ENCODE measurements at places on chromosomes 11 and 22. TPM values are rescaled to one million over a fixed set of nuclear protein-coding genes. Genes with fewer than 3 reads are reported as not detected.
A peak's percentile ranks its signal among the peaks of the same experiment; 100 is the strongest.

The TUT1 gene
- total RNA-seq = 12.3 TPM

DNA sequence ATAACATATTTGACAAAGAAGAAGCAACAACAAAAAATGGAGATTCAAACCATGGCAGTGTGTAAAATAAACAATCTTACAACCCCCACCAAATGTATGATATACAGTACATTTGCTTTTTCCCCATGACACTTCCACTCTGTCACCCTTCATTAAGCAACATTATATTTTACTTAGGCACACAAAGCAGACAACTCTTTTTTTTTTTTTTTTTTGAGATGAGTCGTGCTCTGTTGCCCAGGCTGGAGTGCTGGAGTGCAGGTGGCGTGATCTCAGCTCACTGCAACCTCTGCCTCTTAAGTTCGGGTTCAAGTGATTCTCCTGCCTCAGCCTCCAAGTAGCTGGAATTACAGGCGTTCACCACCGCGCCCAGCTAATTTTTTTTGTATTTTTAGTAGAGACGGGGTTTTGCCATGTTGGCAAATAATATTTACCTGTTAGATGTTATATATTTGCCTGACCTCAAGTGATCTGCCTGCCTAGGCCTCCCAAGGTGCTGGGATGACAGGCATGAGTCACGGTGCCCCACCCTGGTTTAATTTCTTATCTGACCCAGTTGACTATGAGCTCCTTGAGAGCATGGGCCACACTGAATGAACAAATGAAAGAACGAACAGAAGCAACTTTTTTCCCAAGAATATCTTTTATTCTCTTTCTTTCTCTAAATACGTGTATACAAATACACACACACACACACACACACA lies 5.5 kb upstream of the PCF11 start:
- DNase-seq = no peak

- no peak for DNase-seq
Measured at GRCh38 chr11:64337538-64338249, 2.3 kb upstream of the CCDC88B start.

GRCh38 chr22:25153961-25154666 lies 45.5 kb upstream of the CRYBB3 start:
- DNase-seq = peak; percentile 58

GRCh38 chr22:44368611-44369292 lies 56.0 kb upstream of the SHISAL1 start:
- peak; percentile 6 for DNase-seq

The NPAS4 gene
- total RNA-seq = not detected

DNA sequence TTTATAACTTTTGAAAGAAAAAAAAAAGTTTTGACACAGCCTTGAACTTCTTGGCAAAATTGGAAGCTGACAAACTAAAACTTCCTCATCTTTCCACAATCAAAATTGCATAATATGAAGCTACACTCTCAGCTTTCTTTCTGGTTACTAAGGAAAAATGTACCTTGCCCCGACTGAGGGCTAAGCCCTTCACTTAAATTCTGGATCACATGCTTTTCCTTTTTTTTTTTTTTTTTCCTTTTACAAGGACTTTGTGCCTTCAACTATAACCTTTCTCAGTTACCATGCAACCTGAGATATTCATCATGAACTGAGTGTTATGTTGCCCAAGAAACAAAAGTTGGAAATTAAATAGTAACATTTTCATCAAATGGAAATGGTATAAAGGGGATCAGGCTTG lies 188.5 kb upstream of the CARD18 start:
- no peak for DNase-seq

DNA sequence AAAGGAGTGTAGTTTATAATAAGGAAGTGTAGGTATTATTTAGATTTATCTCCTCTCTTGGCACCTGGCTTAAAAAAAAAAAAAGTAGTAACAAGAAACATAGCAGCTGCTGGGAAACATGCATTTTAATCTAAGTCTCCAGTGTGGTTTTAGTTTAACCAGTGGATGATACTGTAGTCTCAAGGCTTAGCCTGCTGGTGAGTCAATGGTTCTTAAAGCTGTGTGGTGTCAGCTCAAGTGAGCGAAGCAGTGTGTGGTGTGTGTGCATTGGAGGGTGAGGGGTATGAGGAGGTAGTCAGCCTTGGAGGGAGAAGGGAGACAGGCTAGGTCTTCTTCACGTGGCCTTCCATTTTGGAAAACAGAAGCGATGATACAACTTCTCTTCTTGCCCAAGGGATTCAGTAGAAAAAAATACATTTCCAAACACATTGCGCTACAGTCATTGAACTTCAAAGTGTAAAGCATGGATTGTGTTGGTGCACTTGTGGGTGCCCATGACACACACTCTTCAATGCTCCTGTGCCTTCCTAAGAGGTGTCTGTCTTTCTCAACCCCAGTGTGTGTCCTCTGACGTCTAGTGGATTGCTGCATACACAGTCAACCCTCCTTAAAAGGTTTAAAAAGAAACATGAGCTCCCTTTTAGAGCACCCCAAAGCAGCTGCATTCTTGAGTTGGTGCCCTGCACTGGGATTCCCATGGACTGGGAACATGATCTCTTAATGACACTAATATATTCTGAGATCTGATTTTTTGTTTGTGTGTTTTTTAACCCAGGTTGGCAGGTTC lies 40.1 kb downstream of the ZBTB16 start:
- no peak for DNase-seq

- DNase-seq = no peak
Measured at GRCh38 chr11:30788849-30789248, 202.7 kb upstream of the MPPED2 start.

DNA sequence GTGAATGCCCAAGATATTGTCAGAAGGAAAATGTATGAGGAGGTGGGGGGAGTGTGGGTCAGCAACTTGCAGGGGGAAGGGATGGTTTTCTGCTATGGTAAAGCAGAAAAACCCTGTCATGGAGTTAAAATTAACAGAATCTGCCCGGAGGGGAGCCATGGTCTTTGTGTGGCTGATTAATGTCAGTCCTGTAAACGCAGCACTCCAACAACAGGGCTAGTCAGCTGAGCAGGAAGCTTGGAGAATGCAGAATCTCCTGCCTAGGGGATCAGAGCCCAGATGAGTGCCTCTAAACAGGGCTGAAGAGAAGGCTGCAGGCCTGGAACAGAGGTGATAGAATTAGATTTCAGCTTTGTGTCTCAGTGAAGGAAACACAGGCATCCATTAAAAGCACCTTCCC lies 140.9 kb upstream of the MTNR1B start:
- DNase-seq = no peak

The NLRP14 gene
- total RNA-seq = not detected

GRCh38 chr22:42357221-42357620 lies 75.0 kb downstream of the NFAM1 start:
- no peak for DNase-seq

DNA sequence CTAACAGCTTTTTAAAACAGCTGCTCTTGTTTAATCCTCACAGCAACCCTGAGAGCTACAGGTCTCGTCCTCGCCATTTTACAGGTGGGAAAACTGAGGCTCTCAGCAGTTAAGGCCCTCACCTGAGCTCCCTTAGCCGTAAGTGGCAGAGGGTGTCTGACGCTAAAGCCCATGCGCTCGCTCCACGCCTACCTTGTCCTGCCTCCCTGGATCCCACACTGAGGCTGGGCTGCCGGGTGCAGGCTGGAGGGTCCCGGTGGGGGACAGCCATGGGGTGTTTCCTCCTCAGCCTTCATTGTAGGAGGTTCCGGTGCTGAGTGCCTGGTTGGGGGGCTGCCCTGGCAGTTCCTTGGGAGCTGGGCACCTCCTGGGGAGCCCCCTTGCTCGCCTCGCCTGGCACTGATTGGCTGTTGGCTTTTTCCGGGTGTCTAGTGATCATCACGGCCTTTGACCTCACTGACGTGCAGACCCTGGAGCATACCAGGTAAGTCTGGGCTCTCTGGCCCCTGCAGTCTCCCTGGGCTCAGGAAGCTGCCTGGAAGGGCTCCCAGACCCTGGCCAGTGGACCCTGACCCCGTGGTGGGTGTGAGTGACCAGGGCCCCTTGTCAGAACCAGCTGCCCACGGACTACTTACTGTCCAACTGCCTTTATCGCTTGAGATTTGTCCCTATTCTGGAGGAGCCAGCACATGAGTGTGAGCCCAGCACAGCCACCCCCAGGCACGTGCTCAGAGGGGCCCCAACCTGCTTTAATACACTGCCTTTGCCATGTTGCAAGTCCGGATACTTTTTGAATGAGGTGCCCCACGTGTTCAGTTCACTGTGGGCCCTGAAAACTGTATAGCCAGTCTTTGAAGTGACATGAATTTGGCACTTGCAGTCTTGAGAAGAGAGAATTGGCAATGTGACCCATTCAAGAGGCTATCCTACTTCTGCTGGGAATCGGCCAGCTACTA lies 12.6 kb downstream of the RAB36 start:
- no peak for DNase-seq

GRCh38 chr22:22989856-22990255 lies 80.5 kb upstream of the GNAZ start:
- DNase-seq = no peak

The SSTR3 gene
- not detected for total RNA-seq

- DNase-seq = no peak
Measured at GRCh38 chr11:14095882-14096281, 133.4 kb downstream of the SPON1 start.

GRCh38 chr11:45399166-45399565 lies 113.0 kb upstream of the SYT13 start:
- no peak for DNase-seq

DNA sequence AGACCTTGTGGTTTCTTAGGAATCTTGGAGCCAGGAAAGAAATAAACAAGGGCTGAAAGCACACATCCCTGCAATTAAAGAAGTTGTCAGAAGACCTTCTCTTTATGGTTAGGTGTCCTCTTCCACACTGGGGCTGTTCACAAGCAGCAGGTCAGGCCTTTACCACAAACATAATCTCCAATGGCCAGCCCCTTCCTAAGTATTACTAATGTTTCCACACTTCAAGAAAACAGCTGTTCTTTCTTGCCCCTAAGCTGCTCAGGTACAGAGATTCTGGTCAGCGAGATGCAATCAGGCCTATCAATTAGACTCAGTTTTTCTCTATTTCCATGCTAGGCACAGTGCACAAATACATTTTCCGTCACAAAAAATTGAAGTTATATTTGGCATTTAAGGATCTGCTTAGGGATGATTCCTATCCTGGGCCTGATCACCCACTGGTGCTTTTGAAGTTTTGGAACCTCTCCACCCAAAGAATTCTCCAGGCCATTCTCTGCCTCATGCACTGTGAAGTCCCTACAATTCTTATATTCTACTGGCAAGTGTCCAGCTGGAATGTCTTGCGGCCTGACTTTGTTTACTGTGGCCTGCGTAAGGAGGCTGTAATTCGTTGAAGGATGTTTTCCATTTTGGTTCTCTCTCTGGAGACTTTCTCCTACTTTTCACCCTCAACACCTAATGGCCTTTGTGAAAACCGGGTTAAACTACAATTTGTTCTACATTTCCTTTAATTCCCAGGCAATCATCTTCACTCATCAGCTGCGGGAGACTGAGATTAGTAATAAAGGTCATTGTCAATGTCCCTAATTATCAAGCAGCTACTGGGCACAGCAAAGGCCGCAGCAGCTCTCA lies 5.1 kb downstream of the PRAME start:
- no peak for DNase-seq

All from left ventricle myocardium superior (tissue), 1 donor.